ENCODE measurements at places on chromosomes 7 and 10.
A peak's percentile ranks its signal among the peaks of the same experiment; 100 is the strongest.

DNA sequence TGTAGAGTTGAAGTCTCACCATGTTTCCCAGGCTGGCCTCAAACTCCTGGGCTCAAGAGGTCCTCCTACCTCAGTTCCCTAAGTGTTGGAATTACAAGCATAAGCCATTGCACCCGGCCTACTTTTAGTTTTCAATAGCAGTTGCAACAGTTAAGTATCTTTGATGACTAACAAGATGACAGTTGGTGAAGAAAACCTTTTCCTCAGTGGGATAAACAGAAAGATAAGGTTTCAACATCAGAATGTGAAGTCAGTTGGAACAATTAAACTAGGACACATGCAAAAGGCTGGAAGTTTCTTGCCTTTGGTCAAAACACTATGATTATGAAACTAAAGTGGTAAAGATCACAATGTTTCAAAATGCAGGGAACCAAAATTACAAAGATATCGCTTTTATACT, 169.2 kb downstream of the ZNF438 start:
- peak; percentile 94 for DNase-seq

DNA sequence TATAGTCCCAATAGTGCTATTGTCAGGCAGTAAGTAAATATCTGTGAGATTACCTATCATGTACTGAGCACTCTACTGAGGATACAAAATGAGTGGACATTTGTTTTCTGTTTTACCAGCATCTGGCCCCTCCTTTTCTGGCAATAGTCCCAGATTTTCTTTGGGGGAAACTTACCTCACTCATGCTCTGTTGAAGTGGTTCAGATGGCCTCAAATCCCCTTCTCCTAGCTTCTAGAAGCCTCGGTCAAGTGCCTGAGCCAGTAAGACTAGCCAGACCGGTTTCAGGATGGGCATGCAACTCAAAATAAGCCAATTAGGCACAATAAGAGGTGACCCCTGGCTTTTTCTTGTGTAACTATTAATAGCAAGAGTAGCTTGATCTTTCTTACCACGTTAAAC, 19.7 kb downstream of the TRDMT1 start:
- DNase-seq: peak; percentile 11

DNA sequence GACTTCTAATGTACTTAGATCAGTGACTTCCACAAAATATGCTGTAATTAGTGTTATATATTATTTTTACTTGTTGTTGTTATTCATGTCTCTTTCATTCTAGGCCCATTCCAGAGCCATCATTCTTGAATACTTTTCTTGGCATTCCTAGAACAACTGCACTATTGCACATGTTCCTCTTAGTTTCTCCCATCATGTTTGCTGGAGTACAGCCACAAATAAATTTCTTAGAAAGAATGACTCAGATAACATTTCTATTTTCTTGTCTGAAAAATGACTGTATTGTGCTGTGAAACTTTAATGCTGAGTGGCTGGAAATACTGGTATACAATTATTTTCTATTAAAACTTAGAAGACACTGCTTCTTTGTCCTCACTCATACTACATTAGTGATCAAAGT, 651.0 kb upstream of the STEAP1 start:
- no peak for DNase-seq

- DNase-seq: no peak
Measured at GRCh38 chr7:34851431-34851830, 185.9 kb downstream of the DPY19L1 start.

GRCh38 chr10:118139321-118139720, 92.6 kb upstream of the RAB11FIP2 start:
- DNase-seq: peak; percentile 1

DNA sequence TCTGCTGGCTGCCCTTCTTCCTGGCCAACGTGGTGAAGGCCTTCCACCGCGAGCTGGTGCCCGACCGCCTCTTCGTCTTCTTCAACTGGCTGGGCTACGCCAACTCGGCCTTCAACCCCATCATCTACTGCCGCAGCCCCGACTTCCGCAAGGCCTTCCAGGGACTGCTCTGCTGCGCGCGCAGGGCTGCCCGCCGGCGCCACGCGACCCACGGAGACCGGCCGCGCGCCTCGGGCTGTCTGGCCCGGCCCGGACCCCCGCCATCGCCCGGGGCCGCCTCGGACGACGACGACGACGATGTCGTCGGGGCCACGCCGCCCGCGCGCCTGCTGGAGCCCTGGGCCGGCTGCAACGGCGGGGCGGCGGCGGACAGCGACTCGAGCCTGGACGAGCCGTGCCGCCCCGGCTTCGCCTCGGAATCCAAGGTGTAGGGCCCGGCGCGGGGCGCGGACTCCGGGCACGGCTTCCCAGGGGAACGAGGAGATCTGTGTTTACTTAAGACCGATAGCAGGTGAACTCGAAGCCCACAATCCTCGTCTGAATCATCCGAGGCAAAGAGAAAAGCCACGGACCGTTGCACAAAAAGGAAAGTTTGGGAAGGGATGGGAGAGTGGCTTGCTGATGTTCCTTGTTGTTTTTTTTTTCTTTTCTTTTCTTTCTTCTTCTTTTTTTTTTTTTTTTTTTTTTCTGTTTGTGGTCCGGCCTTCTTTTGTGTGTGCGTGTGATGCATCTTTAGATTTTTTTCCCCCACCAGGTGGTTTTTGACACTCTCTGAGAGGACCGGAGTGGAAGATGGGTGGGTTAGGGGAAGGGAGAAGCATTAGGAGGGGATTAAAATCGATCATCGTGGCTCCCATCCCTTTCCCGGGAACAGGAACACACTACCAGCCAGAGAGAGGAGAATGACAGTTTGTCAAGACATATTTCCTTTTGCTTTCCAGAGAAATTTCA, 1.7 kb downstream of the ADRB1 start:
- DNase-seq: no peak

GRCh38 chr10:3258394-3258793, 85.8 kb upstream of the PITRM1 start:
- DNase-seq: no peak

- no peak for DNase-seq
Measured at GRCh38 chr10:110008518-110009339, 945 bp downstream of the ADD3 start.

DNA sequence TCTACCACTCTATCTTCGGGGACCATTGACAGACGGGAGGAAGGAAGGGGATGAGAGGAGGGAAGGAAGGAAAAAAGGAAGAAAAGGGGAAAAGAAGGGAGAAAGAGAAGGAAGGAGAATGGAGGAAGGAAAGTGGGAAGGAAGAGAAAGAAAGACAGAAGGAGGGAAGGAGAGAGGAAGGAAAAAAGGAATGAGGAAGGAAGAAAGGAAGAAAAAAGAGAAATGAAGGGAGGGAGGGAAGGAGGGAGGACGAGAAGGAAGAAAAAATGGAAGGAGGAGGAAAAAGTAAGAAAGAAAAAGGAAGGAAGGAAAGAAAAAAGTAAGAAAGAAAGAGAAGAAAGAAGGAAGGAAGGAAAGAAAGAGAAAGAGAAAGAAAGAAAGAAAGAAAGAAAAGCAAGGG, 128.9 kb downstream of the ADARB2 start:
- no peak for DNase-seq

GRCh38 chr10:77190291-77190690, 447.3 kb downstream of the KCNMA1 start:
- DNase-seq: no peak

- DNase-seq: no peak
Measured at GRCh38 chr10:74929197-74929596, 102.8 kb downstream of the KAT6B start.

- no peak for DNase-seq
Measured at GRCh38 chr10:128645486-128645885, 519.3 kb upstream of the MKI67 start.

GRCh38 chr10:12013926-12014325, 28.7 kb downstream of the UPF2 start:
- no peak for DNase-seq

GRCh38 chr10:42556931-42557330, 81.4 kb downstream of the ZNF33B start:
- DNase-seq: no peak

DNA sequence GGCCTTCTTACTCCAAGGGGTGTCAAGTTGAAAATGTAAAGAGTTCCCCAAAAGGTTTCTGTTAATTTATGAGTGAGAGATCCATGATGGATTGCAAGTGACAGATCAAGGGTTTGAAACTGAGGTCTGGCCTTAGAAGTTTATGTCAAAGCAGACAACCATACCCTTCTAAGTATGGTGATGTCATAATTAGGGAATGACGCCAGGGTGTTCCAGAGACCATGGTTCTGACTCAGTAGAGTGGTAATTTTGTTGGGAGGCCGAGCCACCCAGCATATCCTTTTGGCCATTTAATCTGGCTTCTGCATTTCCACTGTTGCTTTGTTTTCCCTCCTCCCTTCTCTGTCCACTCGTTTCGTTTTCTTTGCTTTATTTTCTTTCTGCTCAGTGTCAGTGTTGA, 2.7 kb downstream of the TRUB1 start:
- DNase-seq: peak; percentile 17

DNA sequence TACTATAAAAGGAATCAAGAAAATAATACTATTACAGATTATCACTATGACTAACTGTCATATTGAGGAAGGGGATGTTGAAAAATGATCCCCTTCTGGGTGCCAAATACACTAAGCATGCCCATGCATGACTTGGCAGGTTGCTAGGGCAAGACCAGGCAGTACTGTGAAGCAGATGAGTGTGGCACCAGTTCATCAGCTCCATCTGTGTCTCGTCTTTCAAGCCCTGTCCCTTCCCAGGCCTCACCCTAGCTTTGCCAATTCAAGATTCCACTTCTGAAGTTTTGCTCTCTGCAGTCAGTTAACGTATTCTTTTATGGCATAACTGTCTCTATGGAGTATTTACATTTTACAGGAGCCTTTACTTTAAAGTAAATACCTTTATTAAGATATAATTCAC, 135.6 kb upstream of the HPS1 start:
- DNase-seq: no peak

DNA sequence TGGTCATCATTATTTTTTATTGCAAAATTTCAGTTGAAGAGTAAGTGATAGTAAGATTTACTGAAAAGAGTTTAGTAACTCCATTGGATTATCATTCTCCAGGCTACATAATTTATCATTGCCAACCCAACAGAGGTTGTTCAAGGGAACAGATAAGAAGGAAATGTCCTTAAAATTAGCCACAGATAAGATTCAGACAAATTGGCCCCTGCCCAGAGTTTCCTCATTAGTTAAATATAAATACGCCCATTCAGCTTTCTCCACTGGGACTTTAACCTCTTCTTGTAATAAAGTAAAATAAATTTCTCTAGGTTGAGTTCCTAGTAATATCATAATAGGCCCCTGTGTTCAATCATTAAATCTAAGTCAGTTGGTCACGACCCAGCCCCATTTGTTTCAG, 27.7 kb upstream of the PHYHIPL start:
- no peak for DNase-seq

DNA sequence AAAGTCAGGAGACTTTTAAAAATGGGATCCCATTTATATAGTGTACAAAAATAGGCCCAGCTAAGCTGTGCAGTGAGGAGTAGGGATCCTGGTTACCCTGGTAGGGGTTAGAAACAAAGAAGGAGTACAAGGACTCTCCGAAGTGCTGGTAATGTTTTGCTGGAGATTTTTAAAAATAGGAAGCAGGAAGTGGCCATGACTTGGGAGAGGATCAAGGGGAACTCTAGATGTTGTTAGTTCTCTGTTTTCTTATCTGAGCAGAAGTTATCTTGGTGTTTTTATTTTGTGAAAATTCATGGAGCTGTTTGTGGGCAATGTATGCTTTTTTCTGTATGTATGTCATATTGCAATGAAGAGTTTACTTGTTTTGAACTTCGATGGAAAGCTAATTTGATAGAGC, 373.9 kb downstream of the SFMBT2 start:
- DNase-seq: no peak

DNA sequence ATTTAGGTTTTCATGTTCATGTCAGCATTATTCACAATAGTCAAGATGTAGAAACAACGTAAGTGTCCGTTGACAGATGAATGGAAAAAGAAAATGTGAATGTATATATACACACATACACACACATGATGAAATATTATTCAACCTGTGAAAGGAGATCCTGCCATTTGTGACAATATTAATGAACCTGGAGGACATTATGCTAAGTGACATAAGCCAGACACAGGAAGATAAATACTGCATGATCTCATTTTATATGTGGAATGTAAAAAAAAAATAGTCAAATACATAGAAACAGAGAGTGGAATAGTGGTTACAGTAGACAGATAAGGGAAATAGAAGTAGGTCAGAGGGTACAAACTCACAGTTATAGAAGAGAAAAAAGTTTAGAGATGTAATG, 651.1 kb upstream of the MKI67 start:
- no peak for DNase-seq

GRCh38 chr7:114026486-114027089, 107.8 kb upstream of the PPP1R3A start:
- peak; percentile 65 for DNase-seq

Measured in LHCN-M2 (cell line).